Activated CD4-positive, alpha-beta T cell treated with anti-CD3 and anti-CD28 coated beads, Interleukin-2, amount 10 ng/mL, durations not matched to agents 7 days and 5 days (primary cell): ENCODE measurements at places on chromosomes 12 and 14.

- DNase-seq, result peak; percentile 37
Observed at GRCh38 chr12:22083167-22083566, 37.1 kb downstream of the CMAS start.

GRCh38 chr14:75986439-75986765, 839 bp downstream of the IFT43 start:
- DNase-seq, result no peak

GRCh38 chr14:51410897-51411296, 170.8 kb downstream of the TMX1 start:
- no peak for DNase-seq

DNA sequence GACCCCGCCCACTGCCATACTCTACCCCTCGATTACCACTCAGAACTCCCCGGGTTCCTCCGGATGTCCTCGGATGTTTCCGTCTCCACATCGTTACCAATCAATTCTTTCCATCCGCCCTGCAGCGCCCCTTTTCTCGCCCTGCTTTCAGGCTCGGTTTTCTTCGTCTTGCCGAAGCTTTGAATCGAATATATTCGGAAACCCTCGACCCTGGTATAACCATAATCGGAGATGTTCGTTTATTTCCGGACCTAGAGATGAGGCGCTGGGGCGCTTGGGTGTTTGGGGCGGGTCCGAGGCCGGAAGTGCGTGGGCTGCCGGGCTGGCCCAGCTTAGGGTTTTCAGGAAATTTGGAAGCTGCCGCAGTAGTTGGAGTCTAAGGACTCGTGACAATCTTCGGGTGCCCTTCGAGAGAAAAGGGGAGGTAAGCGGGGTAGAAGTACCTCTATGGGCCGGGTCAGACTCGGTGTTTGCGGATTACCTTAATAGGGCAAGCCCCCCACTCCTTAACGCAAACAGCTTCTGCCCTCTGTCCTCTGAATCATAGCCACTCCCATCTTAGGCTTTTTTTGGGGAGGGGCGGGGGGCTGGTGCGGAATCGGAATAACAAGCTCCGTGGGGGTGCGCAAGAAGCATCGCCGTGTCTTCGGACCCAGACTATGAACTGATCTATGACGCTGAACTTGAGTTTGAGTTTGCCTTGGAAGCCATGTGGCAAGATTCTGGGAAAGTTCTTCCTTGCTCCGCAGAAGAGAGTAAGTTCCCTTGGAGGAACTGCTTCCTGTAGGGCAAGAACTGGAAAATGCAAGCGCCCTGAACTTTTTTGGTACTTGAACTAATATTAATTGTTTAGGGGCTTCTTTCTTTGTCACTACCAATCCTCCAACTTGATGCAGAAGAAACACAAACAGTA, at the start of gene C14orf119:
C14orf119 (plus strand) TSS at position 310 of the 913 bp plus-strand sequence. CDS start 2,154 bp downstream, outside the sequence.
- DNase-seq, result peak; percentile 100

DNA sequence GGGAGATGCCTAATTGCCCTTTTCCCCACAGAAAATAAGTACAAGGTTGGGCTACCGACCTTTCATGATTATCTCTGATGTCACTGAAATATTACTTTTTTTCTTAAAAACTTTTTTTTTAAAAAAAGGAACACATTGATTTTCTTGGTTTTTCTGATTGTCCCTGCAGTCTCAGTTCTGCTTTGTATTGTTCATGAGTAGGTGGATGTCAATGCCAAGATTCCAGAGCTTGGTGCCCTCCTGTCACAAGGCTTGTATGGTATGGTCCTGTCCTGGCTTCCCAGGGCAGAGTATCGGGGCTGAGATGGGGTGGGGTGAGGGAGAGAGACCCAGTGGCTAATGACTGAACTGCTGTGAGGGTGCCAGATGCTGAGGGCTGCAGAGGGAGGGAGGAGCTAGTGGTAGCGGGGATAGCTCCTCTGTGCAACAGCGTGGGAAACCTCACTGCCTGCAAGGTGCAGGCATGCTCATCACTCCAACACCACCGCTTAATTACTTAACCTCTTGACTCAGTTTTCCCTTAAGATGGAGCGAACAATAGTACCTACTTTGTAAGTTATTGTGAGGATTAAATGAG, 4.4 kb upstream of the CTDSP2 start:
- DNase-seq, result peak; percentile 14

- no peak for DNase-seq
Observed at GRCh38 chr12:4918950-4919660, 9.4 kb downstream of the KCNA1 start.

GRCh38 chr14:55333711-55334485, 62.7 kb downstream of the FBXO34 start:
- DNase-seq, result no peak

DNA sequence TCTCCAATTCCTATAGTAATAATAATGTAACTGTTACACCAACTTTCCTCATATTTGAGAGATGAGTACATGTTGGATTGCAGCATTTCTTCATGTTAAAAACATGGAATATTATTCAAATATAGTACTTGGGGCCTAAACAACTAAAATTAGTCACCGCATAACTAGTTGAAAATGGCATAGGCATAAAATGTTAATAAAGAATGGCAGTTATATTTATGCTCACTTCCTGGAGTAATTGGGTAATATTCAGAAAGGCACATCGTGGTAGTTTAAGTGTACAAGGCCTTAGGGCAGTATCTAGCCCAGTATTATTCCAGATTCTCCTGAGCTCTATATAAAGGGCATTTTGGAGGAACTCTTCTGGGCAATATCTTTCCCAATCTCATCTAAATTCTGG, 46.0 kb downstream of the ERGIC2 start:
- DNase-seq, result no peak

GRCh38 chr12:106089935-106090334, 48.8 kb downstream of the NUAK1 start:
- no peak for DNase-seq

GRCh38 chr12:119375075-119375882, 40.8 kb downstream of the CCDC60 start:
- DNase-seq, result no peak

DNA sequence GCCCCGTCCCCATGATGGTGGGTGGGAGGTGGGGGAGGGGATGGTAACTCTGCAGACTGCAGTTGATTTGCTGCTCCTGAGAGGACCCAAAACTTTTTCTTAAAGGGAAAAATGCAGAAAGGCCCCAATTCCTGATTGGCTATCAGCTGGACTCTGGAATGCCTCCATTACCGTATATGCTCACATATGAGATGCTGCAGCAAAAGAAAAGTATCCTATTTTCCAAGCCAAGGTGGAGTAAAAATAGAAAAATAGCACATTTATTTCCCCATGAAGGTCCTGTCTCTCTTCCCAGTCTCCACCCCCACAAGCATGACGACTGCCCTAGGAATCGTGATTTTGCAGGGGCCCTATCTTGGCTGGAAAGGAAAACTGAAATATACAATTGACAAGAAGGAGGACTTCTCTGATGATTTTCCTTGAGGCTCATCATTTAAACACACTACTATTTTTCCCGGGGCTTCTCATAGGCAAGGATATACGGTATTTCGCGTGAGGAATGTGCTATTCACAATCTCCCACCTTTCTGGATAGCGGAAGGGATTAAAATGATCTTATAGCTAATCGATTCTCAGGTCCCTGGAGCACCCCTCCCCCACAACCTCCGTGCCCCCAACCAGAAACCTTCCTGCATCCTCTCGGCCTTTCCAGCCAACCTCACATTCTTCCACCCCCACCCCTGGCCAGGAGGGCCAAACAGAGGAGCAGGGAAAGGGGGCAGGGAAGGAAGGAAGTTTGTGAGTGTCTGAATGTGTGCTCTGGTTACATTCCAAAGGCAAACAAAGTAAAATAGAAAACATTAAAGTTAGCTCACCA, 138.9 kb upstream of the CCND2 start:
- no peak for DNase-seq

DNA sequence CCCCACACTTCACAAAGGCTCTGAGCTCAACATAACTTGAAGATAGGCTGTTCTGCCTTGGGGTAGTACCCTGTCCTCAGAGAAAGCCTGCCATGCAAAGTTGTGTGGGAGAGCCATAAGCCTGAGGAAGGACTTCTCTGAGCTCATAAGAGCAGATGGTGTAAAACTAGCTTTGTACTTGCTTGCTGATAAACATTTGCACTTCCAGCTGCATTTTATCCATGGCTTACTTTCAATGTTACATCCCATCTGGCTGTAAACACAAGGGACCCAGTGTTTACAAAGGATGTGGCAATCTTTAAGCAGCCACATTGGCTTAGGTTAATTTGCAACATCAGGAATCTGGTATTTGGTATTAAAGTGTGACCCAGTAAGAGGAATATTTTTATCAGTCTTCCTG, 258.1 kb downstream of the IPO8 start:
- no peak for DNase-seq

DNA sequence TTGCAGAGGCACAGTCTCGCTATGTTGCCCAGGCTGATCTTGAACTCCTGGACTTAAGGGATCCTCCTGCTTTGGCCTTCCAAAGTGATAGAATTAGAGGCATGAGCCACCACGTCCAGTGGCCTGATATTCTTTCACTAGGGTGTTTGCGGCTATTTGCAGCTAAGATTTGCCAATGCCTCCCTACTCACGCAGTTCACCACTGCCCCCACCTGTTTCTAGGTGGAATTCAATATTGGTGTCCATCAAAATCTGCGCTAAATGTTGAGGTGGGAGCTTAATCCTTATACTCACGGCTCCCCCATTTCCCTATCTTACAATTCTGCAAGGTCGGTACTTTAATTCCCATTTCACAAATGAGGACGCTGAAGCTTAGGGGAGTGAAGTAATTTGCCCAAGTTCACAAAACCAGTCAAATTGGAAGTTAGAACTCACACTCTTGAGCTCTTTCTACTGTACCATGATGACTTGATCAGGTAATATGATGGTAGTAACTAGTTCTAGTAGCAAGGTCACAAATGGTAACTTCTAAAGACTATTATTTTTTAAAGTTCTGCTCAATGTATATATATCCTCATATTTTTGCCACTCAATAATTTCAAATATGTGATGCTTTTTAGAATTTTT, 22.1 kb upstream of the LRRC9 start:
- no peak for DNase-seq

GRCh38 chr14:53060046-53060445, 93.1 kb downstream of the DDHD1 start:
- no peak for DNase-seq

GRCh38 chr12:32198555-32198954, 91.9 kb downstream of the BICD1 start:
- no peak for DNase-seq

- DNase-seq, result no peak
Observed at GRCh38 chr14:96204151-96205058, at the start of gene BDKRB2. Gene BDKRB2, plus strand, starts transcription at chr14:96204839. Its CDS starts 32,269 bp downstream, at chr14:96237108.

DNA sequence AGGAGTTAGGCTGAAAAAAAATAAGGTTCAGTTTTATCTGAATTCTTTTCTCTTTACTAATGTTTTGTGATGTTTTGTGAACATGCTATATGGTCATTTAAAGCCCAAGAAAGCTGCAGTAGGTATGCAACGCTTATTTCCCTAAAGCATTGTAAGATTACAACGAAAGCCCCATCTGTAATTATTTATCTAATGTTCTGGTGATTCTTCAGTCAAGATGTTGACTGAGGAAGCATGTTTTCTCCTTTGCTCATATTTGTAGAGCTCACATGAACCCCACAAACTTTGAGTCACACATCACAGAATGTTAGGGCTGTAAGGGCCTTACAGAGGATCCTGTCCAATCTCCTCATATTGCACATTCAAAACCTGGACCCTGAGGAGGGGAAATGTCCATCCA, 3.2 kb upstream of the TUBA1C start:
- DNase-seq, result no peak
